ENCODE measurements at places on chromosomes 6 and 20.

DNA sequence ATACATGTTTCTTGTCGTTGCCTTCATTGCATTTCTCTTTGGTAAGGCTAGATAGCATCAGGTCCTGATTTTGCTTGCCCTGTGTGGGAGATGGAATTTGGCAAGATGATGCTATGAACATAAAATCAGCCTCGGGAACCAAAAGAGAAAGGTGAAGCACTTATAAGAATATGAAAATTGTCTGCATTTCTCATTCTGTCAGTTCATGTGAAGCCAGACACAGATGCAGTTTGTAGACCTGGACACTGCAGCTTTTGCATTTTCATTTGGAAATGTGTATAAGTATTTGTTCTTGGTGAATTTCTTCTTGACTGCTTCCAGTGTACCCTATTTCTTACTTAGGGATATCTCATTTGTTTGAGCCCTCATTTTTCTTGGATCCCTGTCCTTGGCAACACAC is 1.3 kb downstream of the YWHAB start:
- DNase-seq, result no peak

GRCh38 chr6:136209496-136209895 is 40.6 kb downstream of the MTFR2 start:
- no peak for DNase-seq

DNA sequence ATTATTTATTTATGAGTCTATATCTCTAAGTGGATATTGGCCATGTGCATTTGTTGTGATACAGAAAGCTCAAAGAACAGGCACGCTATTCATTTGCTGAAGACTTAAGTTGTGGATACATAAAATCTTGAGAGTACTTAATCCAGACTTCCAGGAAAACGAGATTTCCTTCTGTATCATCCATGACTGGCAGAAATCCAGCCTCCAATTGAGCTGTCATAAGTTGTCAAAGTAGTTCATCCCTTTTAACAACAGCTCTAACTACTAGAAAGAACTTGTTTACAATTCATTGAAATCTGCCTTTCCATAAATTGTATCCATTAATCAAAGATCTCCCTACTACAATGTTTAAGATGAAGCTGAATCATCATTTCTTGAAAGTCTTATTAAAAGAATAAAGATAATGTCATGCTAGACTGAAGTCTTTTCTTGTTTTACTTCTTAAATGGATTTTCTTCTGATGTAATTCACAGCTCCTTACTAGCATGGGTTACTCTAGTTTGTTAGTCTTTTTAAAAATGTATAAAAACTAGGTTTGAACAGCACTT is 447.3 kb upstream of the CITED2 start:
- DNase-seq, result no peak

DNA sequence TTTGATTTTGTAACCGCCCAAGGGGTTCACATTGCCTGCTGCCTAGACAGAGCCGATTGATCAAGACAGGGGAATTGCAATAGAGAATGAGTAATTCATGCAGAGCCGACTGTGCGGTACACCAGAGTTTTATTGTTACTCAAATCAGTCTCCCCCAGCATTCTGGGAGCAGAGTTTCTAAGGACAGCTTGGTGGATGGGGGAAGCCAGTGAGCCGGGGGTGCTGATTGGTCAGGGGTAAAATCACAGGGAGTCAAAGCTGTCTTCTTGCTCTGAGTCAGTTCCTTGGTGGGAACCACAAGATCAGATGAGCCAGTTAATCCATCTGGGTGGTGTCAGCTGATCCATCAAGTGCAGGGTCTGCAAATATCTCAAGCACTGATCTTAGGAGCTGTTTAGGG is 60.0 kb upstream of the EZR start:
- DNase-seq, result no peak

DNA sequence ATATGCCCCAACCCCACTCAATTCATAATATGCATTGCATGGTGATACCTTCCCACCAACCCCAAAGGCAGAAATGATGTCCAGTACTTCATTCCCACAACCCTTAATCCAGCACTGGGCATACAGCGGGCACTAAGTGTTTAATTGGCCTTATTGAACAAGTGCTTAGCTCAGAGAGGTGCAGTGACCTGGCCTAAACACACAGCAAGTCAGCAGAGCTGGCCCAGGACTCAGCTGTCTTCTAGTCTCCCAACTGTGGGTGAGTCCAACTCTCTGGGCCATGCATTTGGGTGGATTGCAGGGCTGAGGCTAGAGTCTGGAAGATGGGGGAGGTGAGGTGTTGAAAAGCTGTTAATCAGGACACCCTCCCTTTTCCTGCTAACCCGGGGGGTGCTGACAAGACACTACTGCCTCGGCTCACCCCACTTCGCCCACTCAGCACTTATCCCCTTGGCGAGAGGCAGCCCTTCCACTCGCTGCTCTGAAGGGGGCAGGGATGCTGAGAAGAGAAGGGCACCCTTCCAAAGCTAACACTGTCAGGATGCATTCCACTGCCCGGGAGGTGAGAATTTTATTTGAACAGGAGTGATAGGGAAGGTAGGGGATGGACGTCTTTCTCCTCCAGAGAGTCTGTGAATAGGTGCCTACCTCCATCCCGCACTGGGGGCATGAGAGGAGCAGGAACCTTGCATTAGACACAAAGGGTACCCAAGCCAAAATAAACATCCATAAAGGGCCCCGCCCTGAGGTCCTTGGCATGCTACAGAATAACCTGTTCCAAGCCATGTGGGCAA is 14.2 kb downstream of the KCNK5 start:
- DNase-seq, result no peak

- DNase-seq, result no peak
Observed at GRCh38 chr20:19506021-19506420, 252.0 kb upstream of the RIN2 start.

GRCh38 chr6:170454512-170455285 is 98.4 kb downstream of the PSMB1 start:
- DNase-seq, result no peak

DNA sequence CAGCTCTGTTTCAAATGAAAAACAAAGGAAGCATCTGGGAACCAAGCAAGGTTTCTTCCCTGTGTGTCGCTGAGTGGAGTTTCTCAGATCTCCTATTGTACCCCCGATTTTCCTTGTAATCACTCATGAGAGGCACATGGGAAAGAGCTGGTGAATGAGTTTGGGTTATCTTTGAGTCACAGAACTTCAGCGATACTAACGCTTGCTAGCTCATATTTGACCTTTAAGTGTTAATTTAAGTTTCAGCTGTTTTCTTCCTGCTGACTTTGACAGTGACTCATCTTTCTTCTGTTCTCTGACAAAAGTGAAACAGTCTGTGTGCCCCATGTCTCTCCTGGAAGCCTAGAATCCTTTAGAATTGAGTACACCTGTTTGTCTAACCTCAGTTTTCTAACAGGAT is 261.1 kb upstream of the RGS17 start:
- no peak for DNase-seq

GRCh38 chr6:146890644-146891434 is 292.1 kb downstream of the ADGB start:
- no peak for DNase-seq

GRCh38 chr6:108164815-108165706 is 761 bp upstream of the NR2E1 start:
- no peak for DNase-seq

GRCh38 chr6:16834242-16834641 is 73.0 kb upstream of the ATXN1 start:
- DNase-seq, result no peak

DNA sequence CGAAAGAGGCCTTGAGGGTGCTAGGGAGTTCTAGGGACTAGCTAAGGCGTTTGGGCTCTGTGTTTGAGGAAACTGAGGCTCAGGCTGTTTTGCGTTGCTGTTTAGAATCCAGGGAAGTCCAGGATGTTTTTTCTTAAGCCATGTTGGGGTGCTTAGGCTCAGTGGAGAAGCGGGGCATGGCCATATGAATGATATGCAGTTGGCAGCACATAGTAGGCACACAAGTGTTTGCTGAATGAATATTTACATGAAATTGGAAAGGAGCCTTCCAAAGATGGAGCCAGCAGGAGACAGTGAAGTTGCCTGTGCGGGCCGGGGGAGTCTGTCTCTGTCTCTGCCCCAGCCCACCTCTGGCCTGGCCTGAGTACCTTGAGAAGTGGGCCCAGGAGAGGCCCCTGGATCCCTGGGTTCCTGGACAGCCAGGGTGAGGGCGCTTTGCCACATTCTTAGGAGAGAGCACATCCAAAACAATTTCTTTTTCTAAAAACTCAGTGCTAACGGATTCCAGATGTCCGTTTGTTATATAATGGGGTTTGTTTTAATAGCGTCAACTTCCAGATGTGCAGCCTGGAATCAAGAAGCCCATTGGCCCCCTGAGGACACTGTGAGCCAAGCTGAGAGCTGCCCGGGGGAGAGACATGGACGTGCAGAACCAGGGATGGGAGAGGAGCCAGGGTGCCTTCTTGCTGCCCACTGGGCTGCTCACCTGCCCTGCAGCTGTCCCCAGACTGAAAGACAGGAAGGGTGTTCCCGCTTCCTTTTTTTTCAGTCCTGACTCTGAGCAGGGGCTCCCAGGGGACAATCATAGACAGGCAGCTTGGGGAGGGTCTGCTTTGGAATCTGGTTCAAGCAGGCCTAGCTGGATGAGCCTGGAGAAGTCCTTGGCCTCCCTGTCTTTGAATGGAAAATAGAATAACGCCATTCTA is 20.1 kb upstream of the EMILIN3 start:
- no peak for DNase-seq

- no peak for DNase-seq
Observed at GRCh38 chr6:35610830-35611229, 77.9 kb downstream of the FKBP5 start.

GRCh38 chr6:74434171-74434570 is 738.2 kb downstream of the CD109 start:
- no peak for DNase-seq

GRCh38 chr20:47821481-47822100 is 36.3 kb upstream of the SULF2 start:
- no peak for DNase-seq

DNA sequence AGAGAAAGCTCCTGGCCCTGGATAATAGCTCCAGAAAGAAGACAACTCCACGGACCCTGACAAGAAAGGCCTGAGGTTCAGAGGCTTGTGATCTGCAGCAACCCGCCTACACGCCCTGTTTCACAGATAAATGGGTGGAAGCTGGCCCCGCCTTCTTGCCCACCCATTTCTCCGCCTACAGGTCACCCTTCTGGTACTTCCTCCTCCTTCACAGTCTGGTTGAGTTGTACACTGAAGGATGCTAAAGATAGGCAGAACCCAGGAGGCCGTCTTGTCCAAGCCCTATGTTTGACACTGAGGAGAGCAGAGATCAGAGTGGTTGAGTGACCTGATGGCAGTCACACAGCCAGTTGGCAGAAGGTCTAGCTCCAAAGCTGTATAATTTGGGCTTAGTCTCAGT is 34.2 kb upstream of the MDGA1 start:
- peak; percentile 11 for DNase-seq

DNA sequence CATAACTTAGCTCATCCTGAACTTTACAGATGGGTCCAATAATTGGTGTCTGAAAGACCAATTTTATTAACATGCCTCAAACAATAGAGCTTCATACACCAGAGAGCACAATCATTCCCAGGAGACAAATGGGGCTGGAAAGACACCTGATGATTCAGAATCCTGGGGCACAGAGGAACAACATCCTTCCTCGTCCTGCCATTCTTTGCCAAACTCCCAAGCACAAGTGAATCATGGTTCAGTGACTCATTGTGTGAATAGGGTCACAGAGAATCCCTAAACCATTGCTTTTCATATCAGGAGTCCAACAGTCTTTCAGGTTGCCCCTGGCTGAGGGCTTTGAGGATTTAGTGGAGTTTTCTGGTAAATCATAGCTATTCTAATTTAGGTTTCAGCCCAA is 266.4 kb upstream of the BMP2 start:
- DNase-seq, result no peak

DNA sequence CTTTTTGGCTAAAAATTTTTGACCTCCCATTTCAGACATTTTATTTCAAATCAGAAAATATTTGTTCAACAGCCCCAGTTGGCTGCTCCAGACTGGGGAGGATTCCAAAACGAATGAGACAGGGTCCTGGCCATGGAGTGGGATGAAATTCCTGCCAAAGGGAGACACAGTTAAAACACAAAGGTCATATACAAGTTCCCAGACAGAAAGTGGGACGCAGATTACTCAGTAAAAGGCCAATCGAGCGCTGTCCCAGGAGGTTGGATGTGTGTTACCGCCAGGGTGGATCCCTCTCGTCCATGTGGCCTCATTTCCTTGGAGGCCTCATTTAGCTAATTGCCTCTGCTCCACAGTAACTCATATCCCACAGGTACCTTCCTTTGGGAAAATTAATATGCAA is 41.8 kb upstream of the NNAT start:
- DNase-seq, result no peak

GRCh38 chr20:62321521-62321948 is 18.7 kb downstream of the ADRM1 start:
- DNase-seq, result peak; percentile 65

DNA sequence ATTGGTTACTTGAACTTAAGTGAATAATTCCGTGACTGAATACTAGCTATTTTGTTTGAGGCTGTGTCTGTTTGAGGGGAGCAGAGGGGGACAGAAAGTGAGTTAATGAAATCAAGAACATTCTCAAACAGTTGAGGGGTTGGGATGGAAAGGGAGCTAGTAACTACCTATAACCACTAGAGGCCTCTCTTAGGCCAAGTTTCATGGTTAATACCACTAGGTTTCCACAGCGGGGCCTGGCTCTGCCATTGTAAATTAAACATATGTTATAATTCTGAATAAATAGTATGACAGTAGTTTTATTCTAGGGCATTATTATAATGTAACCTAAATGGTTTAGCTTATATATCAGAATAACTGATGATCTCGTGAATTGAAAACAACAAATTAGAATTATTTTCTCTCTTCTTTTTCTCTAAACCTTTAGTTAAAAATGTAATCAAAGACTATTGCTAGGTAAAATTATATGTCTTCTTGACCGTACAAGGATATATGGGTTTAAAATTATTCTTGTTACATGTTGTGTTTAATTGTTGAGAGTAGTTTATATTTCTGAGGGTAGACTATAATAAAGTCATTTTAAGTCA is 108.1 kb downstream of the BCKDHB start:
- no peak for DNase-seq

DNA sequence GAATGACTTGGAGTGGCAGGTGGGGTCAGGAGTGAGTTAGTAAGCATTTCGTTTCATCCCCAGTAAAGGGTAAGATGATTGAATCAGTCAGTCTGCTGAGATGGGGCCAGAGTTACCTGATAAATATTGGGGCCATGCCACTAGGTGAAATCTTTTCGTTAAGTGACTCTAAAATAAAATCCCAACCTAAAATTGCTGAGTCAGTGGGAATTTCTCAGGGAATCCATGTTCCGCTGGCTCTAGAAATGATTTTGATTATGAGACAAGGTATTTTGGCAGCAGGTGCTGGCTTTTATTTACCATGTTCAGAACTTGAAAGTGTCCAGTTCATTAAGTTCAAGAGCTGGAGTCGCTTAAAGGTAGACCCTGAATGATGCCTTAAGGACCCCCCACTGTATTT is 125.4 kb downstream of the GMPR start:
- DNase-seq, result no peak
